ENCODE measurements at places on chromosomes 12 and 14.

DNA sequence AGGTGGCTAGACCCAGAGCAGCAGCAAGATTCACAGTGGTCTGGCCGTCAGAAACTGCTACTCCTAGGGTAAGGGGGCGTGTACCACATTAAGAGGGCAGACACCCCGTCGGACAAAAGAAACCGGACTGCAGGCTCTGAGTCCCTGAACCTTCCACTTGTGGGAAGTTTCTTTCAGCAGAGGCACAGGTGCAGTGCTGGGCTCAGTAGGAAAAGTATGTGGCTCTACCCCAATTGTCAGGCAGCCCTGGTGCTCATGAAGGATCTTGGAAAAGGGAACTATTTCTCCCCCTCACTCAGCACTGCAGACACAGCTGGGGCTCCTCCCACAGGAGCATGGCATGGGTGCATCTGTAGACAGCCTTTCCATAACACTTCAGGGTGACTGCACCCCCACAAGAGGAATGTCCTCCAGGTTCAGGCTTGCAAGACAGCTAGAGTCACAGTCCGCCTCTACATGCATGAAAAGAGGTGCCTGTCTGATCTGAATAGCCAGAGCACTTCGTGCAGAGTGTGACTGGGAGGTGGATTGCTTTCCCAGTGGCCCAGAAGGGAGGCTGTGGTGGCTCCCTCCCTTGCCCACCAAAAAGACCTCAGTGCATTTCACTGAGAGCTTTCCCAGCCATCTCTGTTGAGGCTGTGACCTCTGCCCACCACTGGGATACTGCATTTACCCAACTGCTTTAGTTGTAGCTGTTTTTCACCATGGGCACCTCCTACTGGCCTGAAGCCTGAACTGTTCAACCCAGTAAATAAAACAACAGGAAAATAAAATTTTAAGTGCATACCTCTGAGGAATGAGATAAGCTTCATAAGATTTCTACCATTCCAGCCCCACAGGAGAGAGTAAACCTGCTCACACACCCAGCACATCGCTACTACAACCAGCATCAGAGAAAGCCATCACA is 14.2 kb downstream of the CEP128 start:
- DNase-seq = no peak

GRCh38 chr14:35578135-35578534 is 44.2 kb downstream of the INSM2 start:
- DNase-seq = no peak

DNA sequence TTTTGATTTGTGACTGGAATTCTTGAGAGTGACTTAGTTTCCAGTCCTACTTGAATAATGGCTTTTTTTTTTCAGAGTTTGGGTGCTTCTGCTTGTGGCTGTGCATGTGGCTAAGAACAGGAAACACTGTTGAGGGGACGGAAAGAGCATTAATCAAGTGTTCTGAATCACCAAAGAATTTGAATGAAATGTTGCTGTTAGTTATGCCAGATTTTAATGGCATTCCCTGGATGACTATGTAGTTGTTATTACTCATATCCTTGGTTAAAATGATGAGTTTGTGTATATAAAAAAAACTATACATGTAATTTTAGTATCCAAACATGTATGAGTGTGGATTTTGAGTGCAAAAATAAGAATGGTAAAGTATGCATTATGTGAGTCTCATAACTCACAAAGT is 347.9 kb downstream of the BCAT1 start:
- no peak for DNase-seq

GRCh38 chr12:13976028-13976584 is 5.3 kb downstream of the GRIN2B start:
- DNase-seq = no peak

DNA sequence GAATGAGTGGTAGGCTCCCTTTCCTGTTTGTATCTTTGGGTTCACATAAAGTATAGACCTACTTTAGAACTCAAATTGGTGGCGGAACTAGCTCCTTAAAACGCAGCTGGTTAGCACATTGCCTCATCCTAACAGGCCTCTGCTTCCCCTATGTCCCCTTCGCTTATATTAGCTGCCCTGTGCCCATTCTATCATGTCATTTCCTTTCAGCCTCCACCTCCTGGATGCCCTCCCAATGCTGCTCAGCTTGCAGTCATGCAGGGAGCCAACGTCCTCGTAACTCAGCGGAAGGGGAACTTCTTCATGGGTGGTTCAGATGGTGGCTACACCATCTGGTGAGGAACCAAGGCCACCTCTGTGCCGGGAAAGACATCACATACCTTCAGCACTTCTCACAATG is 3.5 kb downstream of the DAZAP2 start:
- DNase-seq = peak; percentile 58

DNA sequence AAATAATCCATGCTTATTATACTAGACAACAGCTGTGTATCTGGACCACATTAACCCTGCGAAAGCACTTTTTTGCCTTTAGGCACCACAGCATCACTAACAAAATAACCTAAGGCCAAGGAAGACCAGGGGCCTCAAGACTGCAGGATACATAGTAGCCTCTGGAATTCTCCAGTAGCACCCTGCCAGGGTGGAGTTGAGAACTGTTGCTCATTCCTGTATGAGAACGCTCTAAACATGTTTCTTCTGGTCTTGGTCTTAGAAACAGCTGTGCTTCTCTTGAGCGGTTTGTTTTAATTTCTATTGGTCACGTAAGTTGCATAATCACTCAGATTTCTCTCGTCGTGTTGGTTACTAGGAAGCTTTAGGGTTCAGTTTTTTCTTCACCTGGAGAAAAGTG is 7.9 kb downstream of the B4GALNT3 start:
- DNase-seq = no peak

GRCh38 chr12:74647256-74647655 is 109.6 kb downstream of the ATXN7L3B start:
- DNase-seq = no peak

- DNase-seq = no peak
Observed at GRCh38 chr14:36221112-36221511, 44.6 kb upstream of the PTCSC3 start.

GRCh38 chr12:50375802-50376201 is 20.6 kb downstream of the FAM186A start:
- DNase-seq = no peak

- no peak for DNase-seq
Observed at GRCh38 chr12:18951218-18951617, 178.3 kb upstream of the PLEKHA5 start.

DNA sequence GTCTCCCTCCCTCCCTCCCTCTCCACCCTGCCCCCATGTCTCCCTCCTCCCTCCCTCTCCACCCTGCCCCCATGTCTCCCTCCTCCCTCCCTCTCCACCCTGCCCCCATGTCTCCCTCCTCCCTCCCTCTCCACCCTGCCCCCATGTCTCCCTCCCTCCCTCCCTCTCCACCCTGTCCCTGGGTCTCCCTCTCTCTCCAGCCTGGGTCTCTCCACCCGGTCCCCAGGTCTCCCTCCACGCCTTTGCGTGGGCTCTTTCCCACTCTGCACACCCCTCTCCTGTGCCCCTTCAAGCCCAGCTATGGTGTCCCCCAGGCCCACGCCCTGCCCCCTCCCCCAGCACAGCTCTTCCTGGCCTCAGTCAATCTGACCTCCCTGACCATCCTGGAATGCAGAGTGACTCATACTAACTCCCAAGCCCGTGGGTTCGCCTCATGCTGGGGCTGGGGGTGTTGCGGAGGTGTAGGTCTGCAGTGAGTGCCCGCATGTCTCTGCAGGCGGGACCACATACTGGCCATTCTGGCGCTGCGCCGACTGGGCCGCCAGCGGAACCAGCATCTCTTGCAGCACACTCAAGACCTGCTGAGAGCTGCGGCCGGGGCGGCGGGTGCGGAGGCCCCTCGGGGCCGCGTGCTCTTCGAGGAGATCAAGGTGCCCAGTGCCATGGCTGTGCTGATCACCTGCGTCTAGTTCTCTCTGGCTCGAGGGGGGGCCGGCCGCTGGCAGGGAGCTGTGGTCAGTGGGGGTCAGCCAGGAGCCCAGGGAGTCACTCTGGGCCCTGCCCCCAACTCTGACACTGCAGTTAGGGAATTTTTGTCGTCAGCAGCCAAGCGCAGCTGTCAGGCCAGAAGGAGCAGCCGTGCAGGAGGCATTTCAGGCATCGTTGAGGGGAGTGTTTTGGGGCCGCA is 13.5 kb upstream of the TNFAIP2 start:
- no peak for DNase-seq

GRCh38 chr14:31127690-31128089 is 79.9 kb downstream of the HECTD1 start:
- peak; percentile 54 for DNase-seq

GRCh38 chr14:98953551-98954348 is 318.2 kb downstream of the BCL11B start:
- no peak for DNase-seq

DNA sequence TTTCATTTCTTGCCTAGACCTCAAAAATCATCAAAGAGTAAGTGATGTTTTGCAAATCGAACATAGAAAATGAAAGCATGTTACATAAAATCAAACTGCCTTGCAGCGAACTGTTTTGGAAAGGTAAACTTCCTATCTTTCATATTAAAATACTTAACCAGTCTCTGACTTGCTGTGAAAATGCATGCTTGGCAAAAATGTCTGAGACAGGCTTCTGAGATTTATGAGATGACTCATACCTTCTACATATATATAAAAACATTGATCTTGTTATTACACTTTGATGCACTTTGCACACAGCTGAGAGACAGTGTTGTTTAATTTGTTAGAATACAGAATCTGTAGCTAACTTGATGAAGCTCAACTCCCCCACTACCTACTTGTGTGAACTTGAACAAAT is 179.1 kb downstream of the KITLG start:
- DNase-seq = no peak

- no peak for DNase-seq
Observed at GRCh38 chr12:122473543-122474323, 27.0 kb downstream of the ZCCHC8 start.

- DNase-seq = no peak
Observed at GRCh38 chr14:22388669-22389595, 200.1 kb downstream of the DAD1 start.
